ENCODE measurements at places on chromosomes 7 and 10.

DNA sequence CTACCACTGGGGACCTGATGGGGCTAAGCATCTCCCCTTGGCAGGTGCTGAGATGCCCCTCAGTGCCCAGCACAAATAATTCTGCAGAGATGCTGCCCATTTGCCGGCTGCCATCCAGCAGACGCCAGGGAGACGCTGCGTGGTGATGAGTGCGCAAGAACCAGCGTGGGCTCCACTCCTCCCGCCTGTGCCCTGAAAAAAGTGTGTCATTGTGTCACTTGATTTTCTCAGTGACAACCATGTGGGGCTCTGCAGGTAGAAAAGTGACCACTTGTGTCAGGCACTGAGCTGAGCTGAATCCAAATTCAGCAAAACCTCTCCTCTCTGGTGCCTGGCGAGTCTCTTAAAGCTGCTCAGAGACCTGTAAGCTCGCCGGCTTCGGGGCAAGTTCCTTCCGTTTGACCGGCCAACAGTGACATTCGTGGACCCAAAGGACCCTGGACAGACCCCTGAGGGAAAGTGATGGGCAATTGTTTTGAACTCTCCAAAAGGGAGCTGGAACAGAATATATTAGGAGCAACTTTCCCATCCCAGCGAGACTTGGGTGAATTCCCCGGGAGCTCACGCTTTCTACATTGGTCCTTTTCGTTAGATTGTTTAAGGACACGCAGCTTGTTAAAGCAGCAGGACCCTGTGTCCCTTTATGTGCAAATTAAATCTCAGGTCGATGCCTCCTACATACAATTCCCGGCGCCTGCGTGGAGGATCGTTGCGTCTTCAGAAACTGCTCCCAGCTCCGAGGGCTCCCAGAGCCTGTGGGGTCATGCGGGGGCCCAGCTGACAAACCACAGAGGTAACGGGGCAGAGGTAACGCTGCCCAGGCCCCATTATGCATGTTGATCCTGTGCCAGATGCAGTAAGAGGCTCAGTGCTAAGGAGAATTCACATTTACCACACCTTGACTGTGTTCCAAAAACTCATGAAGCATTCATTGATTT lies 332.7 kb downstream of the ADARB2 start:
- DNase-seq = no peak

GRCh38 chr10:43585981-43586729 lies 11.7 kb upstream of the ZNF239 start:
- no peak for DNase-seq

DNA sequence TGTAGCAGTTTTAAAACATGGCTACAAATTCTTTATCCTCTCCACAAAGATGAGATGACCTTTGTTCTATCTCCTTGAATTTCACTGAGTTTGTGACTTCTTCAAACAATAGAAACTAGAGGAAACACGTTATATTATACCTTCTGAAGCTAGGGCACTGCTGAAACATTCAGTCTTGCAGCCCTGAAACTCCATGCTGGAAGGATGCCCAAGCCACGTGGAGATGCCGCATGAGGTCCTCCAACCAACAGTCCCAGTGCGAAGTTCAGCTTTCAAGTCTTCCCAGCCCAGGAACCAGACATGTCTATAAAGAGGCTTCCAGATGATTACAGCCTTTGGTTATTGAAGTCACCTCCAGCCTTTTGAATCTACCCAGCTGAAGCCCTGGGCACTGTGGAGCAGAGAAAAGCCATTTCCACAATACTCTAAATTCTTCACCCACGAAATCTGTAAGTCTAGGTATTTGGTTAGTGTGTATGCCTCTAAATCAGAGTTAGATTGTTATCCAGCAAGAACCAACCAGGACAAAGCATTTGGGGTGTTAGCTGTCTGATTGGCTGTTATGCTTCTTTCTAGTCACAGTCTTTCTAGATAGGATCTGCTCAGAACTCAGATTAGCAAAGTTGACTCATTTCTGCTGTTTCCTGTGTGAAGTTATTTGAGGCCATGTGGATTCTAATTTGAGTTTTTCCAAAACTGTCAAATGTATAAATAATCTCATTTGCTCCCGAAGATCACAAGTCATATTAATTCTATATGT lies 186.5 kb upstream of the TMEM72 start:
- no peak for DNase-seq

GRCh38 chr10:116260599-116260998 lies 12.4 kb downstream of the GFRA1 start:
- DNase-seq = no peak

DNA sequence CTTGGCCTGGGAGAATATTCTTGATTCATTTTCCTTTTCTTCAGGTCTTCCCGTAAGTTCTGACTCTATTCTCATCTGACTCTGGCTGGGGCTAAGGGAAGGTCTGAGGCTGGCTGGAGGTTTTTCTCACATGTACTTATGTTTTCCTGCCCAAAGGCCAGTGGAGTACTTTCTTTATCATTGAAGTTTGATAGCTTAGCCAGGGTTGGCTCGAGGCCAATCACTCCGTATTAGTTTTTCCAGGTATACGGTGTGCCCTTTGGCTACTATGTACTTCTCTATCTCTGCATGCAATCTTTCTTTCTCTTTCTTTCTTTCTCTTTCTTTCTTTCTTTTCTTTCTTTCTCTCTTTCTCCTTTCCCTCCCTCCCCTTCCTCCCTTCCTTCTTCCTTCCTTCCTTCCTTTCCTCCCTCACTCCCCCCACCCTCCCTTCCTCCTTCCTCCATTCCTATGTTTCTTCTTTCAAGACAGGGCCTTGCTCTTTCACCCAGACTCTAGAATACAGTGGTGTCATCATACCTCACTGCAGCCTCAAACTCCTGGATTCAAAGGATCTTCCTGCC lies 26.8 kb upstream of the VKORC1L1 start:
- no peak for DNase-seq

GRCh38 chr10:117673230-117674010 lies 130.9 kb downstream of the EMX2 start:
- DNase-seq = no peak

DNA sequence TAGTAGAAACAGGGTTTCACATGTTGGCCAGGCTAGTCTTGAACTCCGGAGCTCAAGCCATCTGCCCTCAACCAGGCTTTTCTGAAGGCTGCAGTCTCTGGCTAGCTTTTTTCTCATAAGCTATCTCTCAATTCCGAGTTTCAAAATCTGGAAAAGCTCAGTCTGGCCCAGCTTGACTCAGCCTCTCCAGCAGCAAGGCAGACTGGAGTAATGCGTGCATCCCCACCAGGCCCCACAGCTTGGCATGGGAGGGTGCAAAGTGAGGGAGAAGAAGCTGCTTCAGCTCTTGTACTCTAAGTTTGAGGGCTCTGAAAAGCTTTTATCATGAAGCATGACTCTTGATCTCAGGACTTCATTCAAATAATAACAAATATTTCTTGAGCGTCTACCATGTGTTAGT lies 4.8 kb downstream of the DHTKD1 start:
- no peak for DNase-seq

DNA sequence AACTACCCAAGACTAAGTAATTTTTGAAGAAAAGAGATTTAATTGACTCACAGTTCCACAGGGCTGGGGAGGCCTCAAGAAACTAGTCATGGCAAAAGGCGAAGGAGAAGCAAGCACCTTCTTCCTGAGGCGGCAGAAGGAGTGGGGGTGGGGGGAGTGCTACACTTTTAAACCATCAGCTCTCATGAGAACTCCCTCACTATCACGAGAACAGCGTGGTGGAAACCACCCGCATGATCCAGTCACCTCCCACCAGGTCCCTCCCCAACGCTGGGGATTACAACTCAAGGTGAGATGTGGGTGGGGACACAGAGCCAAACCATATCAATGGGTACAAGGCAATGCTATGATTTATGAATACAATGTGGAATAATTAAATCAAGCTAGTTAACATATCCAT lies 241.9 kb downstream of the PTPRN2 start:
- no peak for DNase-seq

DNA sequence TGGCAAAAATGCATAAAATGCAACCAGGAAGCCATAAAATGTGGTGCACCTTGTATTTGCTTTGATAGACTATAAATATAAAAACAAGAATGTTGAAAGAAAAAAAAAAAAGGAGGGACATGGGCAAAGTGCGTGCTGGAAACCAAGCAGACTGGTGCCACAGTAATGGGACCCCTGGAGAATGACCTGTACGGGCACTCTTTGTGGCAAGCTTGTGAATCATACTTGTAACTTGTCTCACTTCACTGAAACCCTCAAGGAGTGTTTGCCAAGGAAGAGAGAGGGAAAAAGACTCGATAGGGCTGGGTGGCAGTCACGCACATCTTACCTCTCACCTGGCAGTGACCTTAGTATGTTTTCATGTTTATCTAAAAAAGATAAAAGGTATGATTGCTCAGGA lies 1183.6 kb downstream of the GATA3 start:
- DNase-seq = no peak

DNA sequence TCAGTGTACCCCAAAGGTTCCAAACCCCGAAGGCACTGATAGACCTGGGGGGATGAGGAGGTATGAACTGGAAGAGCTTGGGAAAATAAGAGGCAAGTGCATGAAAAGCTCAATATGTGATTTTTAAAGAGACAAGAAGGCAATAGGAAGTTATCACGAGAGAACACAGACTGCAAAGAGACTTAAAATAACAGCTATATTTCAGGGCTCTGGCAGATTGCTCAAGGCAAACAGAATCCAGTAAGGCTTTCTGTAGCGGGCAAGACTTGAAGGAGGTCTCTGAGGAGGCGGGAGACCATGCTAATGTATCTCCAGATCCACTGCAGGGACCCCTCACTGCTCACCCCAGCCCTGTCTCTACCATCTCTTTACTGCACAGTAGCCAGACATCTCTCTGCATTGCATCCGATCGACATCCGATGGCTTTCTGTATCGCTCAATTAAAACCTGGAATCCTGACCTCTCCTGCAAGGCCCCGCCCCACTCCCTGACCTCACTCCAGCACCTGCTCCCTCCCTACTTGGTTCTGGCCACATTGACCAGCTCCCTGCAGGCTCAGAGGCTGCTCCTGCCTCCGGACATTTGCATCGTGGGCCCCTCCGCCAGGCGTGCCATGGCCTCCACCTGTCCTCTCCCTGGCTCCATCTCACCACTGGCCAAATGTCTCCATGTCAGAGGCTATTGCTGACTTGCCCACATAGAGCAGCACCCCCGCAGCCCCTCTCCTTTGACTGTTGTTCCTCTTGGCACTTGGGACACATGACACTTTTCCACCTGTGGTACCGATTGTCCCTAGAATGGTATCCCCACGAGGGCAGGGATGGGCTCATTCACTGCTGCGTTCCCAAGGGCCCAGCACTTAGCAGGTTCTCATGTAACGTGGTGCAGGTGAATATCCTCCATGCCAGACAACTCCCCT lies 118.0 kb downstream of the PRKAG2 start:
- DNase-seq = no peak

GRCh38 chr7:92717993-92718716 lies 118.2 kb downstream of the CDK6 start:
- no peak for DNase-seq

- no peak for DNase-seq
These were observed 23.5 kb upstream of the PTN start for GRCh38 chr7:137366995-137367394.

- no peak for DNase-seq
These were observed 200.4 kb upstream of the NFE2L3 start for GRCh38 chr7:25951414-25952260.

DNA sequence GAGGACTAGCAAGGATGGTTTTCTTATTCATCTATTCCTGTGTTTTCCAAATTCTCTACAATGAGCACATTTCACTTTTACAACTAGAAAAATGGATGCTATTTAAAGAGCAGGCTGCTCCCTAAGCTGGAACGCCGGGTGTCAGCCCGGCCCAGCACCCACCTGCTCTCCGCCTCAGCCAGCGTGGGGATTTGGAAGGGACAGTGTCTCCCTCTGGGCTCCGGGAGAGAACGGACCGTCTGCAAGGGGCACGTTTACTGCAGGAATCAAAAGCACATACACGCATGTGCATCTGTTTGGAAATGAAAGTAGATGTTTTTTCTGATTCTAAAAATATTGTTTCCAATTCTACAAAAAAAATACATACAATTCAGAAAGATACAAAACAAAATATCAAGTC lies 2.3 kb upstream of the JAKMIP3 start:
- DNase-seq = no peak

GRCh38 chr10:24209946-24210491 lies 1.1 kb downstream of the KIAA1217 start:
- no peak for DNase-seq

GRCh38 chr7:134601459-134601858 lies 45.2 kb upstream of the BPGM start:
- no peak for DNase-seq

GRCh38 chr10:130017631-130018022 lies 53.6 kb upstream of the EBF3 start:
- DNase-seq = no peak

DNA sequence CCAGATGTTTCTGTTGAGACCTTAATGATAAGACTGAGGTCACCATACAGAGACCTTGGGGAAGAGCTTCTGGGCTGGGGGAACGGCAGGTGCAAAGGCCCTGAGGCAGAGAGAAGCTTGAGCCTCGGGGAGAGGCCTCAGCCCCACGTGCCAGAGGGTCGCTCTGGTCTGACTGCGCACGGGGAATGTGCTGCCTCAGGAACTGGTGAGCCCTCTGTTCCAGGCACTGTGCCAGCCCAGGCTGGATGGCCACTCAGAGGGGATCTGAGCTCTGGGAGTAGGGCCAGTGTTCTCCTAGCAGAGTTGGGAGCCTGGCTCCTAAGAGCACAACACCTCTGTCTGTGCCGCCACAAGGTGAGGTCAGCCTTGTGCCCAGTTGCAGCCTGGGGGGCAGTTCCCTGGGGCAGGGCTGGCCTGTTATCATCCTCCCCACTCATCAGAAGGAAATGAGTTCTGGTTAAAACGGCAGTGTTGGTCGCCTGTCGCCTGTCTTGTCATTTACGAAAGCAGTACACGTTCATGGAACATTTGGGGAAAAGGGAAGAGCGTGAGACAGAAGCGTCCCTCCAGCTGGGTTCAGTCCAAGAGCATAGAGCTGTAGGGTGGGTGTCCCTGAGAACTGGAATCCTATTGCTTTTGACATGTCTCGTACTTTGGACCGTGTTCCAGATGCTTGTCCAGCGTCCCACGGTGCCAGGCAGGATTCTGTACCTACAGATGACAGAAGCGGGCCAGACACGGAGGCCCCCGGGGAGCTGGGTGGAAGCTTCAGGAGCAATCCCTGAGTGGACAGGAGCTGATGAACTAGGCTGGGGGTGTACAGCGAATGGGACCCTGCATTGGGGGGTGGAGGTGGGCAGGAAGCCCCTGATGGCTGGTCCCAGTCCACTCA lies 4.3 kb downstream of the TTYH3 start:
- no peak for DNase-seq

DNA sequence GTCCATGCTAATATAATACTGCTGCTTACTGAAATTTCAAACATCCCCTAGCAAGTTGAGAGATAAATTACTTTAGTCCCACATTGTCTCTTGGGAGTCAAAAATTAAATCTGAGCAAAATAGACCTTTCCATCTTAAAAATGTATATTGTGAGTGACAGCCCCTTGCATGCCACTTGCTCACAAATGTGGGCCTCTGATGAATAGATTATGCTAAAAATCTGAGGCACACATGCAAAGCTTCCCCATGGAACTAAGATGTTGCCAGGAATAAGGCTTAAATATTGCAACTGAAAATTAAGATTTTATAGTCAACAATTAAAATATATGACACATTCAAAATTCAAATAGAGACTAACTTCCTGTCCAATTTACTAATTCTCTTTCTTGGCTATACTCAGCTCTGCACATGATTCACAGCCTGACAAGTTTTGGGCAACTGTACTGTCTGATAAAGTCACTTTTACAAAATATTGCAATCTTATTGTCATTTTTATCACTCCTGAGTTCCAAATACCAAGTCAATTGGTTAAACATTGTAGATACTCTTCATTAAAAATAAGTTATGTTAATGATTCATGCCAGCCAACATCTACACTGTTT lies 301.2 kb downstream of the CACNA2D1 start:
- DNase-seq = no peak
